ENCODE measurements at places on chromosomes 2 and 18.
A peak's percentile ranks its signal among the peaks of the same experiment; 100 is the strongest.

- DNase-seq, result no peak
Observed at GRCh38 chr18:10274301-10274700, 180.1 kb upstream of the APCDD1 start.

DNA sequence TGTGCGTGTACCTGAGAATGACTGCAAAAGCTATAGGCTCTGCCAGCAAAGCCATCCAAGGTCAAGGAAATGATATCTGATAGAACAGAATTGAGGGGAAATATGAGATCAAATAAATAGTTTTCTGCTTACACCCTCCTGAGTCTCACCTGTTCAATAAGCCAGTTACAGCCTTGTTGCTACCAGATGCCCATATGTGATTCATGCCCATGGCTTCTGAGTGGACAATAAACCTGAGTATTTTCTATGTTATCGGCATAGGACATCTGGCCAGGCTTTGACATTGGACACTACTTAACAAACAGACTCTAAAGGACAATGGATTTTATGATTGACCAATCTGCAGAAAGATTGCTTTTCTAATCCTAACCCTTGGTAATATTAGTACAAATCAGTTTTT lies 297.9 kb downstream of the LRATD1 start:
- DNase-seq, result peak; percentile 10

DNA sequence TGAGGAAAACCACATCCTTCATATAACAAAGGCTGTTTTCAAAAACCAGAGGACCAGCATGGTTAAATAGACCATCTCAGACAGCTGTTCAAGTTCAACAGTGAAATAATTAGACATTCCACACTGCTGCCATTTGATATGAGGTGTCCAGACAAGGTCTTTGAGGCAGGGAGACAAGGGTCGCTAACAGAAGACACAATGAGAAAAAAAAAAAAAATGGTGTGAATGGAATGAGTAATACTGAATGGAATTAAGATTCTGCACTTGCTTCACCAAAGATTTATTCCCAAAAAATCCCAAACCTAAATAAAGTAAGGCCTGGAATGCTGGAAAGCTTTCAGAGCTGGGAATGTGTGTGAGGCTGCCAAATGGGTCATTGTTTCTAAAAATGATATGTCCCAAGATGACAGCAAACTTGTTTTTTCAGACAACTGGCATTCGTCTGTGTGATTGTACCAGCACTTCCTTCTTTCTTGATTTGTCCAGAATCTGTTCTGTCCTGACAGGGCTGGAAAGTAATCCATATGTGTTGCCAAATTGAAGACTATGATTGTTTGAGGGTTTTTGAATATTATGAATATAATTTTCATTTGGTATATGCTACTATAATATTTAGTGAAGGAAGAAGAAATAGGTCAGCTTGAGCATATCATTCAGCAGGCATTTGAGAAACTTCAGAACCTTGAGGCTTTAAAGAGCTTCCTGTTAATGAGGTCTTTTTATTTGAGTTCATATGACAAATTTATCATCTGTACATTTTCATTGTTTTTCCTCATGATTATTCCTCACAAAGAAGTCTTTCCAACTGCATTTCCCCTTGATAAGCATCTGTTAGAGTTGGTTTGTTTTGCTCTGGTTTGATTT lies 85.2 kb upstream of the ITGA4 start:
- DNase-seq, result no peak

DNA sequence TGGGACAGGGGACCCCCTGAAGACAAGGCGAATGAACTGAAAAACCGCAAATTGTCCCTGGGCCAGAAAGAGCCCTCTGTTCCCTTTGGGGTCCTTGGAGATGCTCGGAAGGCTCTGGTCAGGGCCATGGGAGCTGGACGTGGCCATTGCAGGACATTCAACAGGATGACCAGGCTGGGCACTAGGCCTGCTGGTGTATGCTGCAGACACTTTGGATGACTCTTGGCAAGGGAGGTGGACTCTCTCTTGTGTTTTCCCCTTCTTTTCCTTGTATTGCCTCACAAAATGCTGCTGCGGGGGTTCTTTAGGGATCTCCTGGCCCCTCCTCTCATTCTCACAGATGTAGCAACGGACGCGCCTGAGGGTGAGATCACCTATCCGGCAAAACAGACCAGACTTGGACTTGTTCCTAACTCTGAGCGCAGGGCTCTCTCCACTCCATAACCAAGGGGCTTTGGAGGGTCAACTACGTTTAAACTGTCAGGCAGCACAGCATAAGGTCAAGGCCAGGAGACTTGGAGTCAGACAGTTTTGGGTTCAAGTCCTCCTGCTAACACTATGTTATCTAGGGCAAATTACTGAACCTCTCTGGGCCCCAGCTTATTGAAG lies 41.8 kb upstream of the SH3RF3 start:
- DNase-seq, result no peak

DNA sequence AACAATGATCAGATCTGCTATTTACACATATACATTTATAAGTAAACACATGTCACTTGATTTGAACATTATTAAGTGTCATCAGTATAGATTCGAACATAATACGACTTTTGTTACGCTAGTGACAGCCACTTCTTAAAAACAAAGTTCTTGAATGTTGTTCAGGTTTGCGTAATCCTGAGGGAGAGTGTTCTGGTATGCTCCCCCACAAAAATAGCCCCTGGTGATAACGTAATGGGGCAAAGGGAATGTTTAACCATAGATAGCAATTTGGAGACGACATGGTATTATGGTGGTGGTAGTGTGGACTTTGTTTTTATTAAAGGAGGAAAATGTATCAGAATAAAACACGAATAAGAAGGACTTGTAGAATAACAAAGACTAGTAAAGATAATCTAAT lies 90.6 kb downstream of the PLEKHM3 start:
- no peak for DNase-seq

DNA sequence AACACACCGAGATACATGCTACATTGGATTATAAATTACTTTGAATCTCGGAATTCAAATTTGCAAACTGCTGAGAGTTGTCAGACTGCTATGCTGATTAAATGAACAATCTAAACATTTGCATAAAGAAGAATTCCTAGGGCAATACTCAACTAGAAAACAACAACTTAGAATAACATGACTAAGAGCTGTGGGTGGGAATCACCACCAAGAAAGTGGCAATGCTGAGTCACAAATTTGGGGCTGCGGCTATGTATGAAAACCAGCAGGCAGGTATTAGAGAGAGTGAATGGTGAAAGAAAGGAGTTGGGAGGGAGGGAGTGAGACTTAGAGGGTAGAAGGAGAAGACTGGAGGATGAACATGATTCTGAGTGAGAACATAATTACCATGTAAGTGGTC lies 559.5 kb downstream of the PIK3C3 start:
- DNase-seq, result no peak

DNA sequence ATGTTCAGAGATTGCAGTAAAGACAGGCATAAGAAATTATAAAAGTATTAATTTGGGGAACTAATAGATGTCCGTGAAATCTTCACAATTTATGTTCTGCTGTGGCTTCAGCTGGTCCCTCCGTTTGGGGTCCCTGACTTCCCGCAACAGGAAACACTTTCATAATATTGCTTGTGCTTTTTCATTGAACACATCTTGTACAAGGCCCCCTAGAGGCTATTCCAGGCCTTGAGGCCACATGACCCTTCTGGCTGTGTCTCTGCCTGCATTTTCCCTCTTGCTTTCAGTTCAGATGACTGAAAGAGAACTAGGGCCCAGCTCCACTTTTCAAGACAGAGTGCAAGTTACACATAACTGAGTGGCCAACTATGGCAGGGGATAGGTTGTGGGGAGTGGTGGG lies 164.1 kb downstream of the TMEM247 start:
- no peak for DNase-seq

DNA sequence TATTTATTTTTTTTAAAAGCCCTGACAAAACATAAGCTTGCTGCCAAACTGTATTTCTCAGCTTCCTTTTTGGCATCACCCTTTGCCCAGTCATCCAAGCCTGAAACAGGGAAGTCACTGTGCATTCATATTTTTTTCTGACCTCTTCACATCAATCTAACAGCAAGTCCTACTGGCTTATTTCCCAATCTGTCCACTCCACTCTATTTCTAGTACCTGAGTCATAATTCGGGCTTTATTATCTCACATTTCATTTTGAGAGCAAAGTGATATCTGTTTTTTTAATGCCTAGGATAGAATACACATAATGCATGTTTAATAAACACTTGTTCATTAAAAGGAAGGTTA lies 5.1 kb downstream of the HNMT start:
- DNase-seq, result no peak

GRCh38 chr2:108833219-108833618 lies 46.6 kb downstream of the CCDC138 start:
- no peak for DNase-seq

DNA sequence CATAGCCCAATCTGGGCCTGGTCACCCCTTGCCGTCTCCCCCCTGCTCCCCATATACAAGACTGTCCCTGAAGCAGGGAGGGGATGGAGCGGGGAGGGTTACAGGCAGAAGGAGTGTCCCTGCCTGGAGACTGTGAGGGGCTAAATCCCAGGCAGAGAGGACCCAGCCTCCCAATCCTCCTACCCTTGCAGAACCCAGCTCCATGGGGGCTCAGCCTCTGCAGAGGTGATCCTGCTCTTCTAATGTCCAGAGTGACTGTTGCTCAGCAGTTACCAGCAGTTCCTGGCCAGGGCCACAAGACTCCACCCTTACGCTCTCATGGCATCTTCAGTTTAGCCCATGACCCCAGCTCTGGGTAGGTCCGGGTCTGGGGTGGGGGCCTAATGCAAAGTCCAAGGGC lies 58.1 kb downstream of the COA5 start:
- no peak for DNase-seq

- DNase-seq, result no peak
Observed at GRCh38 chr2:195575016-195575415, 82.0 kb upstream of the SLC39A10 start.

- DNase-seq, result no peak
Observed at GRCh38 chr2:233426619-233427342, 72.5 kb downstream of the DGKD start.

GRCh38 chr2:136210455-136210805 lies 92.5 kb upstream of the CXCR4 start:
- DNase-seq, result peak; percentile 47

DNA sequence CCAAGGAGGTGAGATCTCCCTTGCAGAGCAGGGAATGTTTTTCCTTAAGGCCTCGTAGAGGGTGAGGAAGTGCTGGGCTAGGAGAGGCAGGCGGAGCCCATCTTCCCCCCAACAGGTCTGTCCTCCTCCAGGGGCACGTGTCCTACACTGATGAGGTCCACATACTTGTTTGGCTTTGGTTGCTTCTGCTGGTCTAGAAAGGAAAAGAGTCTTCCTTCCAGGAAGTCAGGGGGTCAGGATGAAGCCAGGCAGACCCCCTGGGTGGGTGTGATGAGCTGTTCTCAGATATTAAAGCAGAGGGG lies 6.0 kb downstream of the SH3BP4 start:
- no peak for DNase-seq

DNA sequence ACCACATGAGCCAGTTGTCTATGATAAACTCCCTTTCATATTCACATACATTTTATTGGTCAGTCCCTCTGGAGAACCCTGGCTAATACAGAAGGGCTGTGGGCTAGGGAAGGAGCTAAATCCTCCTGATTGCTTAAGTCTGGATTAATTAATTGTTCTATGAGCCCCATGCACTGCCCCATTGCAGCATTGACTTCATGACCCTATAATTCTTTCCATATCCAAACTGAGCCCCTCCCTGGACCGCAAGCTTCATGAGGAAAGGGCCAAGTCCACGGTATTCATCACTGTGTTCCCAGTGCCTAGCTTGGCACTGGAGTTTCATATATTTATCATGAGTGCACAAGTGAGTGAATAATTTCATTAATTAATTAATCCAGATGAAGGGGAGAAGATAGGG lies 124.0 kb downstream of the MBD2 start:
- no peak for DNase-seq

DNA sequence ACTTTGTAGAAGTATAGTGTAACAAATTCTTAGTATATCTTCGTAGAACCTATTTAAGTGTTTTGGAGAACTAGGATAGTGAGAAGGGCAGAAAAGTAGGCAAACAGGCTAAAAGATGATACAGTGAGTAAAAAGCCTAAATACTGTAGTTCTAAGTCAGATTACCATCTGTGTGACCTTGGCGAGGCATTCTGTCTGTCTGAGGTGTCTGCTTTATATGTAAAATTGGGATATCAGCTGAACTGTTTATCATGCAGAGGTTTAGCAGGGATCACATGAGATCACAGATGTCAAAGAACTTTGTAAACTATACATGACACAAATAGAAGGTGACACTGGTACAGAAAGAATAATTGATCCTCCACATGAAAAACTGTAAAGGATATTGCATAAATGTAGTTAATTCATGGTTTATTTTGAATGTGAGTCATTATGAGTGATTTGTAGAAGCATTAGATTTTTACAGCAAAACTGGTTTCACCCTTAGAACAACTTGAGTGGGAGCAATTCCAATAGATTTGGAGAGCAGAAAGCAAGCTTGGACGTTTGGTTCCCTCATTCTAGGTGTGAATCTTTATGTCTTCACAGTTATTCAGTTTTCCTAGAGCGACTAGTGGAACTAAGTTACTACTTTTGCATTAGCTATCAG lies 41.9 kb downstream of the TAF1B start:
- no peak for DNase-seq

- DNase-seq, result no peak
Observed at GRCh38 chr2:187429989-187430388, 18.1 kb downstream of the CALCRL start.

- DNase-seq, result no peak
Observed at GRCh38 chr2:31263636-31264190, 29.8 kb downstream of the EHD3 start.

GRCh38 chr18:80251700-80252099 lies 4.4 kb upstream of the PARD6G start:
- DNase-seq, result no peak

GRCh38 chr18:11658989-11659388 lies 30.1 kb upstream of the GNAL start:
- DNase-seq, result peak; percentile 72

DNA sequence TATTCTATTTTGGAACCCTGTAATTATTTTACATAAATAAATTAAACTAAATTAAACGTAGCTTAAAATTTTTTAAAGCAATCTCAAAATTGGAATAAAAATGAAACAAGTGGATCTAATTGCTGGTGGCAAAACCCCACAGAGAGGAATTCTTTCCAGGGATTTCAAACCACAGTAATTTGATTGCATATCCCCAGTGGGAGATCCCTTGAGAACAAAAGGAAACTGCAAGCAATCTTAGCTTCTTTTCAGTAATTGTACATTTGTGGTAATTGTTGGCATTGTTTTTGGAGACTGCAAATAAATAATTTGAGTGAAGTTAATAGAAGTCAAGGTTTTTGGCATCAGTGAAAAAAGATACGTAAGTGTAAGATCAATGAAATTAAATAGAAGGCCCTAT lies 58.7 kb upstream of the MYCN start:
- no peak for DNase-seq

- DNase-seq, result no peak
Observed at GRCh38 chr18:56563568-56563967, 74.8 kb downstream of the TXNL1 start.
